Activated naive CD8-positive, alpha-beta T cell treated with anti-CD3 and anti-CD28 coated beads, Interleukin-2, amount 10 ng/mL, durations not matched to agents 7 days and 5 days (primary cell): ENCODE measurements at places on chromosomes 3 and 15. TPM values are rescaled to one million over a fixed set of nuclear protein-coding genes. Genes with fewer than 3 reads are reported as not detected.

DNA sequence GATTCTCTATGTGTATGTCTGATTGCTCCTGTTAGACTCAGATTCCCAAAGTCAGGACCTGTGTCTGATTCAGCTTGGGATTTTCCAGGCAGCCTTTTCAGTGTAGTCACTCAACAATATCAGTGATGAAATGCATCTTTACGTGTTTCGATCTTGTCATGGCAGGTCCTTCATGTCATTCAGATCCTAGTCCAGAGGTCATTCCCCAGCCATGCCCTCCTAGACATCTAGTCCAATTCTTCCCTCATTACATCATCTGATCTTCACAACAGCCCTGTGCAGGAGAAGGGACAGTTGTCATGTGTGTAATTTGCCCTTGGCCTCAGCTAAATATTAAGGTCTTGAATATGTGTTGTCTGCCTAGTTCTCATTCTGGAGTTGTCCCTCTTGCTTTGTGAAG is 153.2 kb upstream of the NR2E3 start:
- DNase-seq, result no peak

- DNase-seq, result no peak
Measured at GRCh38 chr15:76065793-76066192, 6.0 kb downstream of the TMEM266 start.

Gene SLC9C1
- not detected for total RNA-seq

Gene CGNL1
- not detected for total RNA-seq

GRCh38 chr3:83321891-83322290 is 1560.4 kb upstream of the GBE1 start:
- no peak for DNase-seq

Gene GOLGA6L9
- total RNA-seq, result 4.7 TPM

DNA sequence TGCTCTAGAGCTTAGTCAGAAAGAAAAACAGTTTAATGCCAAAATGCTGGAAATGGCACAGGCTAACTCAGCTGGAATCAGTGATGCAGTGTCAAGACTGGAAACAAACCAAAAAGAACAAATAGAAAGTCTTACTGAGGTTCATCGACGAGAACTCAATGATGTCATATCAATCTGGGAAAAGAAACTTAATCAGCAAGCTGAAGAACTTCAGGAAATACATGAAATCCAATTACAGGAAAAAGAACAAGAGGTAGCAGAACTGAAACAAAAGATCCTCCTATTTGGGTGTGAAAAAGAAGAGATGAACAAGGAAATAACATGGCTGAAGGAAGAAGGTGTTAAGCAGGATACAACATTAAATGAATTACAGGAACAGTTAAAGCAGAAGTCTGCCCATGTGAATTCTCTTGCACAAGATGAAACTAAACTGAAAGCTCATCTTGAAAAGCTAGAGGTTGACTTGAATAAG is 150.5 kb upstream of the LRRFIP2 start:
- no peak for DNase-seq
